Transverse colon (tissue), 4 donors: ENCODE measurements at places on chromosomes 3 and 15. TPM values are rescaled to one million over a fixed set of nuclear protein-coding genes. Genes with fewer than 3 reads are reported as not detected.

The MAGEL2 gene
- total RNA-seq, result 4.5 TPM

The SEC22A gene
- total RNA-seq, result 13.5 TPM

The LRRC49 gene
- 2.2 TPM for total RNA-seq

The WDR93 gene
- total RNA-seq, result not detected

The SPTBN5 gene
- 1.4 TPM for total RNA-seq

DNA sequence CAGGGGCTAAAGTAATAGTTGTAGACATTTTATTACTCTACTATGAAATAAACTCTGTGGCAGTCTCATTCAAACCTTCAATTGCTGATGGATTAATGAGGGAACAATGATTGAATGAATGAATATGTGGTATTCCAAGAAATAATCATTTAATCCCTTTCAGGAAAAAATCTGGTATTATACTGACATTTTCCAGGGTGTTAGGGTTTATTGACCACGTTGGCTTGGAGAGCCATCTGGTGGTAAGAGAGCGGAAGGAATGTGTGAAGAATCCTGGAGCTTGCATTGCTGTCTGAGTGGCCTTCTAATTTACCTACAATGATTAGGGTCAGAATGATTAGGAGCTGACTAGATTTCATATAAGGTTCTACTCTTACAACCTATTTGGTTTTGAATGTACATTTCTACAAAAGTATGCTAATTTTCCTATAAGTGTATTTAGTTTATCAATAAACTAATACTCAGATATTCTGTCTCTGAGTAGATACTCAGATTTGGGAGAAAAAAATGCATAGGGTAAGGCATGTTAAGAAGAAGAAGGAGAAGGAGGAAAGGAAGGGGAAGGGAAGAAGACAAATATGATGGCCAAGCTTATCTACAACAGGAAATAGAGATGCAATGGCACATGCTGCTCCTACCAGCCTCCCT, 249.9 kb downstream of the ROBO1 start:
- H3K4me3 ChIP-seq, result no peak overlapping the region
- H3K27ac ChIP-seq, result no peak overlapping the region
- DNase-seq, result no peak
- no peaks in the 10 kb centered on the region for H3K27me3 ChIP-seq
- H3K4me1 ChIP-seq, result no peaks in the 10 kb centered on the region

- H3K4me1 ChIP-seq, result no peaks in the 10 kb centered on the region
- no peak for DNase-seq
- H3K36me3 ChIP-seq, result no peaks in the 10 kb centered on the region
Observed at GRCh38 chr3:148792516-148792915, 35.1 kb upstream of the CPB1 start.

GRCh38 chr3:18245721-18246120, 179.4 kb downstream of the SATB1 start:
- no peaks in the 10 kb centered on the region for H3K4me1 ChIP-seq
- no peak overlapping the region for H3K27ac ChIP-seq
- H3K36me3 ChIP-seq, result no peaks in the 10 kb centered on the region
- no peaks in the 10 kb centered on the region for H3K27me3 ChIP-seq
- no peak overlapping the region for H3K4me3 ChIP-seq
- DNase-seq, result no peak

DNA sequence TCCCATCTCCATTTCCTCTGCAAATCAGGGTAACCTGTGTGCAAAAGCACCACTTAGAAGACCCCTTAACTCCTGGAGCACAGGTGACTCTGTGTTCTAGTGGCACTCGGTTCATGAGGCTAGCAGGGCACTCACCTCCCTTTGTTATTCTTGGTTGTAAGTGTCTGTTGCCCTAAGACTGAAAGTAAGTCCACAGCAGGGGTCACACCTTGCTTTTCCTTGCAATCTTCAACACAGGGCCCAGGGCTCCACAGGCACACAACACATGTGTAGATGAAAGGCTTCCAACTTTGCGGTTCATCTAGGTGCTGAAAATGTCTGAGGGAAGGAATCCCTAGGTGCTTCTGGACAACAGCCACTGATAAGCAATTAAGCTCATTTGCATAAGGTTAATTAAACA, 2.9 kb downstream of the RNU6-1 start:
- H3K4me1 ChIP-seq, result peaks cover 29% of the 10 kb centered on the region
- no peak for DNase-seq
- H3K36me3 ChIP-seq, result no peaks in the 10 kb centered on the region

DNA sequence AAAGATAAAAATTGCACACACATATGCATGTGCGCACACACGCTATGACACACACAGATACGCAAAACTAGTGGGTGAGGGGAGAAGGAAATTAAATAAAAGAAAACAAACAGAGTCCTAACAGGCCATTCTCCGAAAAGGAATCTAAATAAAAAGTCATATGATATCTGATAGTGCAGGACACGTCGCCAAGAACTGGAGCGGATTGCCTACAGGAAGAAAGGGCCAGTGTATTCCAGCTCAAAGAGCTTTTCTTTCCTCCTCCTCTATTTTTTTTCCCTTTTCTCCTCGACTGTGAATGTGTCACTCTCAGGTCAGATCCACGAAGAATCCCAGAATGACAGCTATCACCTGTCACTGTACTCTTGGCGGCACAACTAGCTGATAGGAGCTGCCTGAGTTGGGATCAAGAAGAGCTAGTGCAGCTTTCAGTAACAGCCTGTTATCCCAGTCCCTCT, 157.8 kb downstream of the TIGIT start:
- no peaks in the 10 kb centered on the region for H3K36me3 ChIP-seq
- H3K27ac ChIP-seq, result peak overlapping the region; percentile 63
- no peaks in the 10 kb centered on the region for H3K27me3 ChIP-seq
- H3K4me1 ChIP-seq, result peaks cover 34% of the 10 kb centered on the region
- H3K4me3 ChIP-seq, result no peak overlapping the region

- H3K27me3 ChIP-seq, result no peaks in the 10 kb centered on the region
- no peak overlapping the region for H3K27ac ChIP-seq
- H3K4me1 ChIP-seq, result no peaks in the 10 kb centered on the region
- no peak for DNase-seq
- H3K36me3 ChIP-seq, result no peaks in the 10 kb centered on the region
Observed at GRCh38 chr15:75061272-75061671, 37.9 kb downstream of the PPCDC start.

- no peaks in the 10 kb centered on the region for H3K27me3 ChIP-seq
- peaks cover 4% of the 10 kb centered on the region for H3K36me3 ChIP-seq
- DNase-seq, result no peak
- peak overlapping the region; percentile 47 for H3K4me3 ChIP-seq
- H3K4me1 ChIP-seq, result peaks cover 11% of the 10 kb centered on the region
Observed at GRCh38 chr3:187367561-187368103, 553 bp upstream of the RTP4 start.

DNA sequence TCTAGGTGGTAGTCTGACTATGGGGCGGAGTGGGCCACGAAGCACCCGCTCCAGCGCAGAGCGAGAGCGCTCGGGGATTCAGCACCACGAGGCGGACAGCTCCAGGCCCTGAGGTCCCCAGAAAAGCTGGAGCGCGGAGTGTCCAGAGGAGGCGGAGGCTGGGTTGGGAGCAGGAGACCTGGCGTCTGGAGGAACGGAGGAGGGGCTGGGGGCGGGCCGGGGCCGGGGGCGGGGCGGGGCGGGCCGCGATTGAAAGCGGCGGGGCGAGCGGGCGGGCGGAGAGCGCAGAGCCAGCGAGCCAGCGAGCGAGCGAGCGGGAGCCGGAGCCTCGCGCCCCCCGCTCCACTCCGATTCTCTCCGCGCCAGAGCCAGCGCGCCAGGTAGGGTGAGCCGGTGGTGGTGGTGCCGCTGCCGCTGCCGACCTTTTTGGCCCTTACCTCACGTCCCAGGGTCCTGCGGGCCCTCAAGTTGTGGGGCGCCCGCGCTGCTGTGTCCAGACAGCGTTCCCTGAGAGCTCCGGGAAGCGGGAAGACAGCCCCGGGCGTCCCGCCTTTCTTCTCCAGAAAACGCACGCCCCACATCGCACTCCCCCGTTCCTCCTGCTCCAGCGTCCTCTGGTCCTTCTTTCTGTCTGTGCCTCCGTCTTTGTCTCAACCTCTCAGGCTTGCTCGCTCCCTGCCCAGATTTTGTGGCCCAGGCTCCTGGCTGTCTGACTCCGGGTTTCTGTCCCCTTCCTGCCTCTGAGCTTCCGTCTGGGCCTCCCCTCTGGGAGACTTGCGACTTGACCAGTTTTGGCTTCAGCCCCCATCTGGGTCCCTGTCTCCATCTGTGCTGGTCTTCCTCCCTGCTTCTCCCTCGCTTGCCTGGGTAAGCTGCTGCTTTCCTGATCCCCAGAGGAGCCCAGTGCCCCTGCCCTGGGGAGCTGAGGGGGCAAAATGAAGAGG, at the start of gene GRM2:
Gene GRM2, plus strand, starts transcription at position 281 of the 944 bp plus-strand sequence. CDS start 1,916 bp downstream, outside the sequence.
- H3K27me3 ChIP-seq, result peaks cover 6% of the 10 kb centered on the region
- H3K27ac ChIP-seq, result no peak within 1 kb of the TSS
- H3K4me3 ChIP-seq, result peak within 1 kb of the TSS; percentile 34
- no peaks in the 10 kb centered on the region for H3K36me3 ChIP-seq

GRCh38 chr3:129794311-129795185, 99.0 kb downstream of the TMCC1 start:
- H3K27me3 ChIP-seq, result no peaks in the 10 kb centered on the region
- peak overlapping the region; percentile 51 for H3K27ac ChIP-seq
- H3K4me1 ChIP-seq, result peaks cover 15% of the 10 kb centered on the region
- H3K4me3 ChIP-seq, result no peak overlapping the region
- no peaks in the 10 kb centered on the region for H3K36me3 ChIP-seq

DNA sequence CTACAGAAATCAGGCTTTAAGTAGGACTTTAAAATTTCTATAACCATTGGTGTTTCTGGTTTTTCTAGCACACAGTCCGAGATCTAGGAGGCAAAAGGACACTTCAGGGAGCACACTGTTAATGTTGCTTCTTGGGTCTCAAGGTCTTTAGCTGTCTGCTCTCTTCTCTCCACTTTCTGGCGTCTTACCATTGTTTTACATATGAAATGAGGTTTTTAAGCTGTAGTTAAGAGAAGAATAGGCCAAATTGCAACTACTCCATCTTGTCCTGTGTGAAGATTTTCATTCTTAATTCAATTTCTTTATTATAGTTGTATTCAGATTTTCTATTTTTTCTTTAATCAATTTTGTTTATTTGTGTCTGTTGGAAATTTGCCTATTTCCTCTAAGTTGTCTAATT, 151.4 kb downstream of the WNT7A start:
- H3K36me3 ChIP-seq, result no peaks in the 10 kb centered on the region
- peaks cover 11% of the 10 kb centered on the region for H3K27me3 ChIP-seq
- H3K4me1 ChIP-seq, result no peaks in the 10 kb centered on the region
- no peak overlapping the region for H3K4me3 ChIP-seq

DNA sequence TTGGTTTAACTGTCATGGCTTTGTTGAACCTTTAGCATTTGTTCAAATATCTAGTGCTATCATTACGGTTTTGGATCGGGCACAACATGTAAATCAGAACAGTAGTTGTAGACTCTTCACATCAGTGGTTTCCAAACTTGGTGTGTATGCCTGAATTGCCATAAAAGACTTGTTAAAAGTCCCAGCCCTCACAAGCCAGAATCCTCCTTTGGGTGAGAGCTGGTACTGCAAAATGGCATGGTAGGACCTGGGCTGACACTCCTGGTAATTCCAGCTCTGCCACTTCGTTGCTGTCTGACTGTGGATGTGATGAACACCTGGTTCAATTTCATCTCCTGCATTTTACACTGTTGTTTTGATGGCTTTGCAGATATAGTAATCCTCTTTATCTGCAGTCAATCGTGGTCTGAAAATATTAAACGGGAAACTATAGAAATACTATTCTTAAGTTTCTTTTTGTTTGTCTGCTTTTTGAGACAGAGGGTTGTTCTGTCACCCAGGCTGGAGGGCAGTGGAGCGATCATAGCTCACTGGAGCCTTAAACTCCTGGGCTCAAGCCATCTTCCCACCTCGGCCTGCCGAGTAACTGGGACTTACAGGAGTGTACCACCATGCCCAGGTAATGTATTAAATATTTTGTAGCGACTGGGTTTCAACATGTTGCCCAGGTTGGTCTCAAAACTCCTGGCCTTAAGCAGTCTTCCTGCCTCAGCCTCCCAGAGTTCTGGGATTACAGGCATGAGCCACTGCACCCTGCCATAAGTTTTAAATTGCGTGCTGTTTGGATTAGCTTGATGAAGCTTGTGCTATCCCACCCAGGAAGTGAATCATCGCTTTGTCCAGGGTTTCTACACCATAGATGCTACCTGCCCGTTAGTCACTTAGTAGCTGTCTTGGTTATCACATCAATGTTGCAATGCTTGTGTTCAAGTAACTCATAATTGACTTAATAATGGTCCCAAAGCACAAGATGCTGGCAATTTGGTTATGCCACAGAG, 61.6 kb downstream of the RAB7A start:
- no peak overlapping the region for H3K4me3 ChIP-seq
- peak; percentile 36 for DNase-seq
- peaks cover 36% of the 10 kb centered on the region for H3K4me1 ChIP-seq

DNA sequence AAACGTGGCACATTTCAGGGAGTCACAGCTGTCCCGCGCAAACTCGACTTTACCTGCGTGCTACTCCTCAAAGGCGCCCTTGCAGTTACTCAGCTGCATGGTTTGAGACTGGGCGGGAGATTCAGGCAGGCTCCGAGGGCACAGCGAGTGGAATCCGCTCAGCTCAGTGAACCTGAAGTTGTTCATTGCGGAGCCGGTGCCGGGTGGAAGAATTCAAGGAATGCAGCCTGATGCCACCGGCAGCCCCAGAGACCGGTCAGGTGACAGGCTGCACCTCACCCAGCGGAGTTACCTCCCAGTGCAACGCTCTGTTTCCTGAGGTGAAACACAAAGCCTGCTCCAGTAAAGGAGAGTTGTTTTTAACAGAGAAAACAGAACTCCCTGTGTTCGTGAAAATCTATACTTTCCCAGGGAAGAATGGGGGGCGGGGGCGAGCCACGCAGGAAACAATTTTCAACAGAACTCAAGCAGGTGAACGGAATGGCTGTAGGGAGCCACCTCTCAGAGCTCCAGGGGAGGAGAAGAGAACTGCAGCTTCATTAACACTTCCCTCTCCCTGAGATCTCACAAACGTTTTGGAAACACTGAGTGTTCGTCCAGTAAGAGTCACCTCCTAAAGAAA, 3.8 kb downstream of the VEPH1 start:
- peak overlapping the region; percentile 44 for H3K4me3 ChIP-seq
- peak; percentile 45 for DNase-seq

GRCh38 chr15:78396976-78397375, 41.0 kb upstream of the IREB2 start:
- H3K4me1 ChIP-seq, result peaks cover 7% of the 10 kb centered on the region
- no peaks in the 10 kb centered on the region for H3K27me3 ChIP-seq
- H3K4me3 ChIP-seq, result no peak overlapping the region
- H3K27ac ChIP-seq, result peak overlapping the region; percentile 30

DNA sequence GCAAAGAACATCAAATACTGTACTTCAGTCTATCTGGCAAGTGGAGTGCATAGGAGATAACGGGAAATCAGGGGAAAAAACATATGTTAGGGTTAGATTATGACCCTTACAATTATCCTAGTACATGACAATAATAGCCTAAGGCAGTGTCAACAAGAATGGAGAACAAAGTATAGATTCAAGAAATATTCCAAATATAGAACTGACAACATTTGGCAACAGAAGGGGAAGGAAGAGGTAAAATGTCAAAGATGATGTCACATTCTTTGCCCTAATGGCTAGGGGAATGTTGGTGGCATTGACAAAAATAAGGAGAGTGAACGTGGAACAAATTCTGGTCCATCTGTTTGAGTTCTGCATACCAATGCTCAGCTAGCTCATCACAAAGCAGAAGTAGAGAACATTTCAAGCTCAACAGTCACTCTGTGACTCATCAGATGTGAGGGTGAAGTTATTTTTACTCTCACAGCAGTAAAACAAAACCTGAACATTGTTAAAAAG, 15.5 kb upstream of the ATP8B4 start:
- no peaks in the 10 kb centered on the region for H3K27me3 ChIP-seq
- DNase-seq, result no peak
- no peaks in the 10 kb centered on the region for H3K36me3 ChIP-seq
- no peaks in the 10 kb centered on the region for H3K4me1 ChIP-seq
- H3K4me3 ChIP-seq, result no peak overlapping the region

GRCh38 chr3:37862903-37863815, 1.5 kb downstream of the CTDSPL start:
- peak overlapping the region; percentile 91 for H3K27ac ChIP-seq
- no peaks in the 10 kb centered on the region for H3K36me3 ChIP-seq
- peaks cover 36% of the 10 kb centered on the region for H3K4me1 ChIP-seq
- peak; percentile 28 for DNase-seq
